IMR-90 (cell line): ENCODE measurements at places on chromosomes 7 and 10. TPM values are rescaled to one million over a fixed set of nuclear protein-coding genes. Genes with fewer than 3 reads are reported as not detected.

- DNase-seq, result no peak
These were observed 1.8 kb downstream of the LUC7L2 start for GRCh38 chr7:139361523-139361922.

DNA sequence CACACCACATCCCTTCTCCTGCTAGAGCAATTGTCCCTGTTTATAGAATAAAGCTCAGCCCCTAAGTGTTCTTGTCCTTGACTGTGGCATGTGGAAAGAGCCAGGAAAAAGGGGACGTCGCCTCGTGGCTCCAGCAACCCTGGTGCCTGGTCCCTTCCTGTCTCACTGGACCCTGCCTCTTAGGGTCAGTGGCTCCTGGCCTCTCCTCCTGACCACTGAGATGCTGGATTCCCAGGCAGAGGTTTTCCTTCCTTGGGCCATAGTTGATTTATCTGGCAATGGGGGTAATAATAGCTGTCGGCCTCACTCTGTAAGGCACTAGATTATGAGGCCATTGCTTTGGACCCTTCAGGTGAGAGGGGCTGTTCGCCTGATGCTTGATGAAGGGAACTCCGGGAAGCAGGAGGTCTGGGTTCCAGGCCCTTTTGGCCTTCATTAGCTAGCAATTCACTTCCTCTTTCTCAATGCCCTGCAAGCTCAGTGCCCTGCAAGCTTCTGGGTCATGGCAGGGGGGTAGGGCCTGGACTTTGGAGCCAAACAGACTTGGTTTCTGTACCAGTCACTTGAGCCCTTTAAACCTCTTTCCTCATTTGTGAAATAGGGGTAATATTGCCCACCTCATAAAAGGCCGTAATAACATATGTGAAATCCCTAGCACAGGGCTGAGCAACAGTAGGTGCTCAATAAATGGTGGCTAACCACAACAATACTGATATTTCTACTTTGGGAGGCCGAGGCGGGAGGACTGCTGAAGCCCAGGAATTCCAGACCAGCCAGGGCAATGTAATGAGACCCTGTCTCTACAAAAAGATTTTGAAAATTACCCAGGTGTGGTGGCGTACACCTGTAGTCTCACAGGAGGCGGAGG, 1.1 kb downstream of the ASL start:
- DNase-seq, result no peak

- peak; percentile 89 for DNase-seq
These were observed 12.6 kb upstream of the NPFFR1 start for GRCh38 chr10:70296406-70296899.

GRCh38 chr10:42836771-42837468, 54.3 kb downstream of the BMS1 start:
- peak; percentile 17 for DNase-seq

- no peak for DNase-seq
These were observed 46.6 kb downstream of the VSTM4 start for GRCh38 chr10:49068672-49069217.

Gene LIPK
- not detected in 2 replicates for total RNA-seq

Gene NHLRC2
- total RNA-seq, result 11.8 and 15.3 TPM in 2 replicates

Gene PRRT4
- total RNA-seq, result not detected in 2 replicates
